Fibroblast of mammary gland (primary cell): ENCODE measurements at places on chromosomes 3 and 15.

- DNase-seq, result peak; percentile 91
These were observed 1.3 kb upstream of the THBS1 start for GRCh38 chr15:39579487-39580116.

- DNase-seq, result peak; percentile 4
These were observed 41.1 kb upstream of the AP3B2 start for GRCh38 chr15:82750831-82751180.

- DNase-seq, result no peak
These were observed 616.6 kb downstream of the MAGI1 start for GRCh38 chr3:65422154-65422553.

- no peak for DNase-seq
These were observed 11.7 kb downstream of the EBLN2 start for GRCh38 chr3:73073091-73073707.

DNA sequence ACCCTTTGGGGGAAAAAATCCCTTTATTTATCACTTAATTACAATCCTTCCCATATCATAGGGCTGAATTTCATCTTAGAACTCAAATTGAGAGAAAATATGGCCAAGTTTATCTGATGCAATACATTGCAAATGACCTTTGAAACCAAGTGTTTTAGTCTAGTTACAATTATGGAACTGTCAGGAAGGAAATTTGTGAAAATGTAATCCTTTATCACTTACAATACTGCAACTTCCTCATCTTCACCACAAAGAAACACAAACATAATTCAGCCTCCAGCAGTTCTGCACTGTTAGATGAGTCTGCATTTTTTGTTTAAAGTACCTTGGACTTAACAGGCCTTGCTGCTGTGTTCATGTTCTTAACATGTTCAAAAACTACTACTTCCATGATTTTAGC is 4.6 kb downstream of the CCPG1 start:
- peak; percentile 18 for DNase-seq

- no peak for DNase-seq
These were observed 256.7 kb upstream of the ICE2 start for GRCh38 chr15:60735559-60736047.

DNA sequence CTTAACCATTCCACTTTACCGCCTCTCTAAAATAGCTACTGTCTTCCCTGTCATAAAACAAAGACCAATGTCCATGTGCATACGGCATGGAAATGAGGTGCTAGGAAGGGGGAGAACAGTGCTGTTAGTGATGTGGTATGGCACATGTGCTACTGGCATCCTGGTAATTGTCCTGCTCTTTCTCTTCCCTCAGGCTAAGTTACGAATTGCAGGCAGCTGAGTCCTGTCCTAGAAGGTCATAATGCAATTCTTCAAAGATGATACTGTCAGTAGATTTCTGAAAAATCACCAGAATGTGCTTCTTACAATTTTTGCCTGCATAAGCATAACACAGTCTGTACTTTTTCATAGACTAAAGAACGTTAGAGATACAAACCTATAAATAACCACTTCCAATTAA is 216.8 kb downstream of the RSL24D1 start:
- no peak for DNase-seq

GRCh38 chr15:63048776-63049665 is 6.5 kb downstream of the TPM1 start:
- DNase-seq, result peak; percentile 47

- DNase-seq, result no peak
These were observed 43.0 kb downstream of the LRRC49 start for GRCh38 chr15:70935631-70936030.

- no peak for DNase-seq
These were observed 448.1 kb upstream of the WNT5A start for GRCh38 chr3:55935241-55935640.

DNA sequence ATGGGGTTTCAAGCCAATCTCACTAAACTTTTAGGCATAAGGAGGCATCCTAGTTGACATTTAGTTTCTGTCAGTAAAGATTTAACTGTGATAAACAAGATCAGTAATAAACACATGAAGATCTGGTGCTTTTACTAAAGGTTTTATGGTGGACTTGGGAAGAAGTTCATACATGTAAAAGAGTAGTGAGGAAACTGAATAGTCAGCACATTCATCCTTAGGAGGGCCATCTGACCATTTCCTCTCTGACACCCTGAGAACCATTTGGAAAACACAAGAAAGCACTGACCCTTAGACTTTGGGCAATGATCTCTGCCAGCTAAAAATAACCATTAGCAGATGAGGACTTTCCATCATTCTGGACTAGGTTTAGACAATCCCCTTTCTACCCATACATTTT is 1040.9 kb downstream of the AGBL1 start:
- DNase-seq, result no peak

- no peak for DNase-seq
These were observed 158.9 kb downstream of the ISL2 start for GRCh38 chr15:76495487-76495886.
